Cardiac fibroblast (primary cell): ENCODE measurements at places on chromosomes 6 and 20.
A peak's percentile ranks its signal among the peaks of the same experiment; 100 is the strongest.

GRCh38 chr6:34517966-34518365 is 38.2 kb downstream of the SPDEF start:
- DNase-seq, result no peak

- peak; percentile 70 for DNase-seq
Measured at GRCh38 chr6:44104481-44105021, 22.7 kb downstream of the MRPL14 start.

GRCh38 chr6:151051164-151051563 is 185.7 kb downstream of the MTHFD1L start:
- DNase-seq, result no peak

GRCh38 chr6:140857739-140858380 is 1274.9 kb upstream of the GJE1 start:
- peak; percentile 97 for DNase-seq
